ENCODE measurements at places on chromosomes 7 and 10.

DNA sequence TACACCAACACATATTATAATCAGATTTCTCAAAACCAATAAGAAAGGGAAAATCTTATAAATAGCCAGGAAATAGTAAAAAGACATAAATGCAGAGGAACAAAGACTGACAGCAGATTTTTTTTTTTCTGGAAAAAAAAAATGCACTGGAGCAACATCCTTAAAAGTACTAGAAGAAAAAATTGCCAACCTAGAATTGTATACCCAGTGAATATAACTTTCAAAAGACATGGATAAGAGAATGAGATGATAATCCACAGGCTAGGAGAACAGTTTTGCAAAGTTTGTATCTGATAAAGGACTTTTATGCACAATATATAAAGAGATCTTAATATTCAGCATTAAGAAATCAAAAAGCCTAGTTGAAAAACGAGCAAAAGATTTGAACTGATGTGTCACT, 554.0 kb downstream of the AUTS2 start:
- no peak for DNase-seq

GRCh38 chr7:137625197-137625596, 221.6 kb downstream of the DGKI start:
- peak; percentile 8 for DNase-seq

DNA sequence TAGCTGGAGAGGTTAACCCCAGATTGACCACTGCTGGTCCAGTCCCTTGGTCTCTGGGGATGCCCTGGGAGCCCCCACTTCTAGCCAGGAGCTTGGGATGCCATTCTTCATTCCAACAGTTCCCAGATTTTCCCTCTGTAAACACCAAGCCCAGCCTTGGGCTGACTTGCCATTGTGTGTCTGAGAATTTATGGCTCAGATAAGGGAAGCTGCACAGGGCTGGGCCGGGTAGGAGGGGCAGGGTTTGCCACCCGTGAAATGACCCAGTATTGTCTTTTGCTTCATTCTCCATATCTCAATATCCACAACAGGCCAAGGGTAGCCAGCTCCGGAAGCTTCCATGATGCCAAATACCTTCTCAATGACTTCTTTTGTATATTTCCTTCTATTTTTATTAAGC, 32.1 kb downstream of the AFAP1L2 start:
- DNase-seq: no peak

- DNase-seq: no peak
These were observed 33.9 kb upstream of the GSAP start for GRCh38 chr7:77450054-77450453.

GRCh38 chr10:43284341-43284910, 17.6 kb upstream of the RASGEF1A start:
- no peak for DNase-seq

GRCh38 chr10:101291331-101292193, 62.3 kb upstream of the LBX1 start:
- DNase-seq: peak; percentile 52

DNA sequence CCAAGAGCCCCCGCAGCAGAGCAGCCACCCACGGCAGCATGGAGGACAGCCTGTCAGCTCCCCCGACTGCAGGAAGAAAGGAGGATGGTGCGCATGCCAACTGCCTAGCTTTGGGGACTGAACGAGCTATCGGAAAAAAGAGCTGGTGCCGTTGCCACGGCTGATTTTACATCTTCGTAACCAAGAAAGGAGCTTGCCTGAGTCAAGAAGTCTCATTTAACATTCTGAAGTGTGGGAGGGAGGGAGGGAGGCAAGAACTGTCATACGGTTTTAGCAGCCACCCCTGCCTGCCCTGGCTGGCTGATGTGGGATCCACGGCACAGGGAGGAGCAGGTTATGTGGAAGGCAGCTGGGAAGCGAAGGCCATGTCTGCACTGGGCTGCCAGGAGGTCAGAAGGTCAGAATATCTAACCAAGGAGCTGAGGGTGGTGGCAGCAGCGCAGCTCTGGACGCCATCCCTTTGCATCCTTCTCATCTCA, 74.7 kb upstream of the CAMK2B start:
- DNase-seq: no peak

Data from suppressor macrophage treated with lipopolysaccharide for 4 hours (primary cell).